ENCODE measurements at places on chromosomes 1 and 21.

DNA sequence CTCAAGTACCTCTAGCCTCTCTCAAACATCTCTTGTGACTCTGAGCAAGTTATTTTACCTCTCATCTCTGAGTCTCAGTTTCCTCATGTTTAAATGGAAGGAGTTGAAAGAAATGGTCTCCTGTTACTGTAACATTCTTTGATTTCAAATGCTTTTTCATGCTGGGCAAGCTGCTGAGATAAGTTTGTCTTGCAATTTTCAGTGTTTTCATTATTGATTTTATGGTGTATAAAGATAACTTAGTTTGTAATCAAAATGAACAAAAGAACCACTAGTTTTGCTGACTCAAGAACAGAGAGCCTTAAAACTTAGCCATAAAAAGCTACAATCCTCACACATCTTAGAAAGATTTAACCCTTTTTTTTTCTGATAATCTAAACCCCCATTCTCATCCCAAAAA is 4.5 kb downstream of the LIPI start:
- no peak for DNase-seq

- DNase-seq: no peak
Measured at GRCh38 chr1:93756657-93757056, 75.0 kb upstream of the BCAR3 start.

- DNase-seq: no peak
Measured at GRCh38 chr1:44947774-44948311, 38.6 kb downstream of the EIF2B3 start.

DNA sequence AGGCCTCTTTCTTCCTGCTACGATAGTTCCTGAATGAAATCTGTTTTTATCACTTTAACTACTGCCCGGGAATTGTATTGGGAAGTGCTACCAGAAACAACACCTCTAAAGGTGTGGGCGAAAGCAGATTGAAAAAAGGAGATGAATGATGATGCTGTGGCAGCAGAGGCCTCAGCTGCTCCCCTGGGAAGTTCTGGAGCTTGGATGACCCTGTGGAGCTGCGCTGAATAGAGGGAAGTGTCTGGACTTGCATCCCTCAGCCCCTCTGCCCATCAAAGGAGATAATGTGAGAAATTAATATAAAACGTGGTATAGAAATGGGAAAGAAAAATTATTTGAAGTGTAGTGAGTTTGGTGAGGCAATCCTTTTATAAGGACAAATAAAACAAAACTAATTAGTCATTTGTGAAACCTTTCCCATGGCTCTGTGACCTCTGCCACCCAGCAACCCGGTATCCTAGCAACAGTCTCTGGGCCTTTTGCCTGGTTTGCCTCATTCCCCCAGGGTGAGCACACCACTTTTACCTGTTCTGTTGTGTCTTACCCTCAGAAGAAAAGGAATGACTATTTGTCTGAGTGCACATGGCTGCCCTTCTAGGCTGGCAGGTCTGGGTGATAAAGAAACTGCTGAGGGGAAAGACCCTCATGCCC is 21.3 kb downstream of the OVAAL start:
- peak; percentile 6 for DNase-seq

GRCh38 chr1:18891426-18891780 is 11.0 kb downstream of the ALDH4A1 start:
- no peak for DNase-seq

- no peak for DNase-seq
Measured at GRCh38 chr1:160534823-160535605, 12.0 kb upstream of the SLAMF6 start.

- DNase-seq: no peak
Measured at GRCh38 chr1:178011465-178011828, 41.6 kb upstream of the SEC16B start.

GRCh38 chr1:46246548-46247435 is 771 bp upstream of the RAD54L start:
- DNase-seq: no peak

DNA sequence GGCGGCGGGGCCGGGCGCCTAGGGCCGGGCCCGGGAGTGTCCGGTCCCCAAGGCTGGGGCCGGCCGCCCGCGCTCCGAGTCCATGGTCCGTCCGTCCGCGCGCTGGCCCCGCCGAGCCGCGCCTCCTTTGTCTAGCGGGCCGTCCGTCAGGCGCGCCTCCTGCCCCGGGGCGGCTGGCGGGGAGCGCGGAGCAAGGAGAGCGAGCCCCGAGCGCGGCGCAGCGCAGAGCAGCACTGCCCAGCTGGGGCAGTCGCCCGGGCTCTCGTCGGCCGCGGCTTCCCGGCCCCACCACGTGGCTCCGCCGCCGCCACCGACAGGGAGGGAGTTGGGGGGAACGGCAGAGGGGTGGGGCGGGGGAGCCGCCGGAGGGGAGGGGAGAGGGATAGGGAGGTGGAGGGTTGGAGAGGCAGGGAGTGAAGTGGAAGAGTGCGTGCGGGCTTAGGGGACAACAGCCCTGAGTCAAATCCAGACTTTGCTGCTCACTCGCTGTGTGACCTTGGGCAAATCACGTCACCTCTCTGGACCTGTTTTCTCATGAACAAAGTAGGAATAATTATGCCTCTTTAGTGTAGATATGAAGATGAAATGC is at the start of gene NKAIN1:
Gene NKAIN1 (minus strand): TSS at position 235 of the 589 bp plus-strand sequence. CDS start 340 bp downstream, outside the sequence.
- peak; percentile 59 for DNase-seq

DNA sequence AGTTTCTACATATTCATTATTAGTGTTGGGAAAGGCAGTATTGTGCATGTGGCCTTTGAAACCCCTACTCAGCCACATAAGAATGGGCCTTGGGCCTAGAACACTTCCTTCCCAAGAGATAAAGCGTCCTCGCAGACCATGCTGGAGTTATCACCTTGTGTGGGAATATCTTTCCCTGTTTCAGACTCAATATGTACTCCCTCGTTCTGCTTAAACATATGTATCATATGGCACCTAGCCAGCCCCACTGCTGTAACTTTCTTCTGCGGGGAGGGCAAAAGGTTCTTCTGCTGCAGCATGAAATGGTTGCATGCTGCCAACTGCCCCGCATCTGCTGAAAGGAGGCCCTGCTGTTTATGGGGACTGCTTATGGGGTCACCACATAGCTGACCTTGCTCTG is 92.0 kb downstream of the CRB1 start:
- no peak for DNase-seq
